ENCODE measurements at places on chromosomes 7 and 10.
A peak's percentile ranks its signal among the peaks of the same experiment; 100 is the strongest.

DNA sequence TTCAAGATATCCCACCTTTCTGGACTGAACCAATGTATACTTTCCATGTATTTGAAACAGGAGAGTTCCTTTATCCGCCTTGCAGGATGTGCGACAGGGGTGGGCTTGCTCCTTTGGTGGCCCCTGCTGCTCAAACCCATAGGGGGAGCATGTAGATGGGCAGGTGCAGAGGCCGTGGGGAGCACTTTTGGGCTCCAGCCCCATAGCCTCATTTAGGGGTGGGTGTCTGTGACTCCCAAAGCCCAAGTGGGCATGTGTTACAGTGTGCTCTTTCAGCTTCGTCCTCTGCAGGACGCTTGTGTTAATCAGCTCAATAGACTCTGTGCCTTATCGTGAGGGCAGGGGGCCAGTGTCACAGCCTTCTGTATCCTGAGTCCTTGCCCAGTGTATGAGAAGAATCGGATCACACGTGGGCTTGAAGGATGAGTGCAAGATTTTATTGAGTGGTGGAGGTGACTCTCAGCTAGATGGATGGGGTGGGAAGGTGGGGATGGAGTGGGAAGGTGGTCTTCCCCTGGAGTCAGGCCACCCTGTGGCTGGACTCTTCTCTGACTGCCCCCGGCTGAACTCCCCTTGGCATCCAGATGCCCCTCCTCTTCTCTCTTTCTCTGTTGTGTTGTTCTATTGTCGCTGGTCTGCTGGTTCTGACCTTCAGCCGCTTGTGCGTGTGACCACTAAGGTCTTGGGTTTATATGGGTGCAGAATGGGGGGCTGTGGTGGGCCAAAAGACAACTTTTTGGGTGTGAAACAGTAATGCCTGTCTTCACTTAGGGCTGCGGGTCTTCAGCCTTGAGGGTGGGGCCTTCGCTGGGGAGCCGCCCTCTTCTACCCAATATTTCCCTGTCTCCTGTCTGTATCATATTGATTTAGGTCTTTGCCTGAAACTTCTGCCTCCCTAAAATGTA is 262.2 kb downstream of the GLRX3 start:
- H3K27me3 ChIP-seq, result no peaks in the 10 kb centered on the region
- H3K4me1 ChIP-seq, result no peaks in the 10 kb centered on the region
- no peak overlapping the region for H3K4me3 ChIP-seq
- H3K36me3 ChIP-seq, result no peaks in the 10 kb centered on the region
- H3K27ac ChIP-seq, result no peak overlapping the region

DNA sequence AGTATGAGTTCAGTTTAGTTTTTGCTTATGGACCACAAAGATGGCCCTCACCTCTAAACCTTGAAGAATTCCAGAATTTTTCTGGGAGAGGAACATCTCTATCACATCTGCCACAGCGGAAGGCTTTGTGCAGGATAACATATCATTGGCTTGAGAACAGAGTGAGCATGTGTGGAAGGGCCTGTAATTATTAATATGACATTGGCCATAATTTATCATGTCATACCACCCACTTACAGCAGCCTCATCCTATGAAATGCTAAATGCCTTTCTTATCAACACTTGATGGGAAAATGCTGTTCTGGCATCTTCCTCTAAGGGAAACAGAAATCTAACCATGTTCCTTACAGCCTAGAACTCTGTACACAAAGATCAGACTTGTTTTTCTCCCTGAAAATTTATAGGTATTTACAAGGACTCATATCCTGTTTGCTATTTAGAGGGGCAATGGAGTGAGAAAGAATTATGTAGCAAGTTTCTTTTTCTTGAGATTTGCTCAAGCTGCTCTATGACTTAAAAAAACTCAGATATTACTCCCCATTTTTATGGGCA is 817.3 kb downstream of the LRMDA start:
- no peaks in the 10 kb centered on the region for H3K4me1 ChIP-seq
- no peaks in the 10 kb centered on the region for H3K27me3 ChIP-seq
- no peaks in the 10 kb centered on the region for H3K36me3 ChIP-seq
- H3K4me3 ChIP-seq, result no peak overlapping the region

DNA sequence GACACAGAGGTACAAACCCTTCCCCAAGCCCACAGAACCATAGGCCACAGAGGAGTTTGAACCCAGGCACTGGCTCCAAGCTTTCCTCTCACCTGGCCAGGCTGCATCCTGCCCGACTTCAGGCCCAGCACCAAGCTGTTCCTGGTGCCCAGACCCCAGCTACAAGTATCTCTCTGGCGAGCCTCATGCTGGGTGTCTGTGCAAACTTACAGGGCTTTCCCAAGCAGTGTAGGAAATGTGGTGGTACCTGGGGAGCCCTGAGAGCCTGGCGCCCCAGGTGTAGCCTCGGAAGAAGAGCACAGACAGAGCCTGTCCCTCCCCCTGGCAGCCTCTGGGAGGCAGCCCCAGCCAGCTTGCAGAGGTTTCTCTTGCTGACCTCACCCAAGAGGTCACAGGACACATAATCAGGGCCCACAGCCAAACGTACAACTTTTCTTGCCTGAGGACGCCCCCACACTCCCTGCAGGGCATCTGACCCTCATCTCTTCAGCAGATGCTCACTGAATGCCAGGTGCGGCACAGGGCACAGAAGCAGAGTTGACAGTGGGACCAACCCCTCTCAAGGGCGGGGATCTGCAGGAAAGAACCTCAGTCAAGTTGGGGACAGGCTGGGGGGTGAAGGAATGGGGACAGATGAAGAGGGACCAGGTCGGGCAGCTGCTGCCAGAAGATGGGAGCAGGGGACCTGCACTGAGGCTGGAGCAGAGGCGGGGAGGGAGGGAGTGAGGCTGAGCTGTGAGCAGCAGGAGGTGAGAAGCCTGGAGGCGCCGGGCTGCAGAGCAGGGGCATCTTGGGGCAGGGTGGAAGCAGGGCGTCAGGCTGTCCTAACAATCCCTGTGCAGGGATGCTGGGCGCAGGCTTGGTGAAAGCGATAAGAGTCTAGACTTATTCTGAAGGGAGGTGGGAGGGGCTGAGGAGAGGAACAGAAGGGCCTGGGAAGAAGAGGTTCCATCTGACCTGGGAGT is 16.3 kb upstream of the MYL7 start:
- H3K4me3 ChIP-seq, result no peak overlapping the region
- no peak for DNase-seq
- no peaks in the 10 kb centered on the region for H3K36me3 ChIP-seq
- no peak overlapping the region for H3K27ac ChIP-seq
- H3K4me1 ChIP-seq, result no peaks in the 10 kb centered on the region

DNA sequence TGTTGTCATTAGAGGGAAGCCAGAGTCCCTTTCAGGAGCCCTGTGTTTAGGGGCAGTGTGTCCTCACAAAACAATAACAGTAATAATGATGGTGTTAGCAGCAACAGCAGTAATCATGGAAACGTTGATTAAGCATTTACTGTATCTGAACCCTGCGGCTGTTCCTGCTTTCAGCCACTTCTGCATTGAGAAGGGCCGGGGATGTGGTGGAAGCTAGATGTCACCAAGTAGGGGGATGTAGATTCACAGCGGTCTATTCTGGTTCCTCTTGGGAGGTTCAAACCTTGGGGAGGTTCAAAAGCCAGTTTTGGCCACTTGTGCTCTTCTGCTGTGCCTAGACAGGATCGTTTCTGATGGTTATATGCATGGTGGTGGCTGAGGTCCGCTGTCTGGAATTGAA is 44.8 kb downstream of the PRPF18 start:
- no peak overlapping the region for H3K27ac ChIP-seq
- no peaks in the 10 kb centered on the region for H3K4me1 ChIP-seq
- H3K36me3 ChIP-seq, result no peaks in the 10 kb centered on the region
- no peak for DNase-seq

- H3K4me1 ChIP-seq, result no peaks in the 10 kb centered on the region
- no peak overlapping the region for H3K4me3 ChIP-seq
- H3K27ac ChIP-seq, result no peak overlapping the region
- no peaks in the 10 kb centered on the region for H3K36me3 ChIP-seq
Measured at GRCh38 chr10:70106958-70107791, 25.4 kb downstream of the AIFM2 start.

- no peaks in the 10 kb centered on the region for H3K27me3 ChIP-seq
- H3K36me3 ChIP-seq, result no peaks in the 10 kb centered on the region
- H3K4me1 ChIP-seq, result no peaks in the 10 kb centered on the region
Measured at GRCh38 chr7:28292834-28293526, 112.4 kb upstream of the JAZF1 start.

GRCh38 chr7:1957471-1958225 is 275.1 kb downstream of the MAD1L1 start:
- H3K27ac ChIP-seq, result no peak overlapping the region
- no peaks in the 10 kb centered on the region for H3K36me3 ChIP-seq
- DNase-seq, result no peak
- no peaks in the 10 kb centered on the region for H3K4me1 ChIP-seq
- H3K27me3 ChIP-seq, result no peaks in the 10 kb centered on the region

- H3K27ac ChIP-seq, result no peak overlapping the region
- no peaks in the 10 kb centered on the region for H3K27me3 ChIP-seq
- H3K36me3 ChIP-seq, result no peaks in the 10 kb centered on the region
- no peak for DNase-seq
- H3K4me3 ChIP-seq, result no peak overlapping the region
Measured at GRCh38 chr10:70573599-70574506, 28.7 kb downstream of the PRF1 start.

DNA sequence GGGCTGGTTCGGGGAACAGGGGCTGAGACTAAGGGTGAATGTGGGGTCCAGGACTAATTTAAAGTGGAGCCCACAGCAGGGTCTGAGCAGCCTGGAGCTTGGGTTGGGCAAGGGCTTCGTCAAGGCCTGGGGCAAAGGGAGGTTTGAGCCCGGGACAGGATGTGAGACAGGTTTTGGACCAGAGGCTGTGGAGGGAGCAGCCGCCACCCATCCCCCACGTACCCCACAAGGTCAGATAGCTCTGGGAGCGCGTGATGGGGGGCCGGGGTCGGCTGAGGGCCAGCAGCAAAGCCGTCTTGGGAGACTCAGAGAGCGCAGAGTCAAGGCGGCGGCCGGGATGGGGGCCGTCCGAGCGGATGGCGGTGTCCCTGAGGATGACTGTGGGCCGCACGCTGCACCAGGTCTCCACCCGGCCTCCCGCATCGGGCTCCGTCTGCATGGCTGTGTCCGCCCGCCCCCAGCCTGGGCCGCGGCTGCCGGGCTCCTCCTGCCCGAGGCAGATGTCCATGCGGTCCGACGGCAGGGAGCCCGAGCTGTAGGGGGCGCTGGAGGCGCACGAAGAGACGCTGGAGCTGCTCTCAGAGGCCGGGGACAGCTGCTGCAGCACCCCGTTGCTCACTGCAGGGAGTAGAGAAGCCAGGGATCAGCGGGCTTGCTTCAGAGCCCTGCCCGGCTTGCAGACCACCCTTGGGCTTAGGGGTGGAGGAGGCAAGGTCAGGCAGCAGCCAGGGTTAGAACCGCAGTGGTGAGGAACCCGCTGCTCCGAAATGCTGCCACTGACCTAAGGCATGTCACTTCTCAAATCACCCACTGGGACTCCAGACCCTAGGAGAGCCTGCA is 12.1 kb downstream of the PDZD7 start:
- no peaks in the 10 kb centered on the region for H3K27me3 ChIP-seq
- no peak overlapping the region for H3K27ac ChIP-seq
- no peak overlapping the region for H3K4me3 ChIP-seq
- peak; percentile 63 for DNase-seq
- no peaks in the 10 kb centered on the region for H3K4me1 ChIP-seq

GRCh38 chr10:90407131-90407530 is 450.7 kb downstream of the HTR7 start:
- DNase-seq, result no peak
- H3K4me1 ChIP-seq, result no peaks in the 10 kb centered on the region
- no peaks in the 10 kb centered on the region for H3K27me3 ChIP-seq
- no peak overlapping the region for H3K4me3 ChIP-seq
- H3K27ac ChIP-seq, result no peak overlapping the region

DNA sequence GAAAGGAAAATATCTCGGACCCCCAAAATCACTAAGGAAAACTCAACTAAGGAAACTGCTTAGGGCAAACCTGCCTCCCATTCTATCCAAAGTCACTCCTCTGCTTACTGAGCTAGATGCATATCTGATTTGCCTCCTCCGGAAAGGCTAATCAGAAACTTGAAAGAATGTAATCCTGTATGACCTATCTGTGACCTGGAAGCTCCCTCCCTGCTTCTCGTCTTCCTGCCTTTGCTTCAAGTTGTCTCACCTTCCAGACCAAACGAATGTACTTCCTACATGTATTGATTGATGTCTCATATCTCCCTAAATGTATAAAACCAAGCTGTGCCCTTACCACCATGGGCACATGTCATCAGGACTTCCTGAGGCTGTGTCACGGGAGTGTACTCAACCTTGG is 58.1 kb upstream of the SEC61G start:
- no peak overlapping the region for H3K27ac ChIP-seq
- H3K27me3 ChIP-seq, result no peaks in the 10 kb centered on the region
- no peak for DNase-seq
- no peaks in the 10 kb centered on the region for H3K4me1 ChIP-seq
- H3K36me3 ChIP-seq, result no peaks in the 10 kb centered on the region
- no peak overlapping the region for H3K4me3 ChIP-seq

DNA sequence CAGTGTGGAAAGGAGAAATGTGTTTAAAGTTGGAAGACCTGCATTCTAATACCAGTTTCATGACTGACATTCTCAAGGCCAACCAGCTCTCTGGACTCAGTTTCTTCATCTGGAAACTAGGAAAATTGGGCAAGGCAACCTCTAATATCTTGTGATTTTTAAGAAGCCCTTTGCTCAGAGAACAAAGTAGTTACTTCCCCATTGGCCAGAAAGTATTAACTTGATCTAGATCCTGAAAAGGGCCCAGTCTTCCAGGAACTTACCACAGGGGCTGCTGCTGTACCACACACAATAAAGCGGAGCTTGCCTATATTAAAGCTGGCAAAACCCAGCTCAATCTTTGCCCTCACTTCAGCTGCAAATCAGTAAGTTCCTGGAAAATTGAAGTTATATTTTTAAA is 155.6 kb upstream of the ADO start:
- no peak overlapping the region for H3K4me3 ChIP-seq
- DNase-seq, result no peak
- no peaks in the 10 kb centered on the region for H3K27me3 ChIP-seq
- no peaks in the 10 kb centered on the region for H3K4me1 ChIP-seq
- no peaks in the 10 kb centered on the region for H3K36me3 ChIP-seq

DNA sequence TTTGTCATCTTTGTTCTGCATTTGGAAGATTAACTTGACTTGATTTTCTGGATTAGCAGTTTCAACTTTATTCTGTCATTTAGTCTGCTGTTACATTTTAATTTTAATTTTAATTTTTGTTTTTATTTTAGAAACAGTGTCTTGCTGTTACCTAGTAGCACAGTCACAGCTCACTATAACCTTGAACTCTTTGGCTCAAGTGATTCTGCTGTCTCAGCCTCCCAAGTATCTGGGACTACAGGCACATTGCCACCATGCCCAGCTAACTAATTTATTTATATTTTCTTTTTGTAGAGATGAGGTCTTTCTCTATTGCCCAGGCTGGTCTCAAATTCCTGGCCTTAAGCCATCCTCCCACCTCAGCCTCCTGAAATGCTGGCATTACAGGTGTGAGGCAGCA is 35.3 kb downstream of the PALS2 start:
- no peaks in the 10 kb centered on the region for H3K36me3 ChIP-seq
- DNase-seq, result no peak
- H3K4me3 ChIP-seq, result no peak overlapping the region
- H3K27me3 ChIP-seq, result no peaks in the 10 kb centered on the region
- H3K27ac ChIP-seq, result no peak overlapping the region
- no peaks in the 10 kb centered on the region for H3K4me1 ChIP-seq
